ENCODE measurements at places on chromosomes 2 and 18.

DNA sequence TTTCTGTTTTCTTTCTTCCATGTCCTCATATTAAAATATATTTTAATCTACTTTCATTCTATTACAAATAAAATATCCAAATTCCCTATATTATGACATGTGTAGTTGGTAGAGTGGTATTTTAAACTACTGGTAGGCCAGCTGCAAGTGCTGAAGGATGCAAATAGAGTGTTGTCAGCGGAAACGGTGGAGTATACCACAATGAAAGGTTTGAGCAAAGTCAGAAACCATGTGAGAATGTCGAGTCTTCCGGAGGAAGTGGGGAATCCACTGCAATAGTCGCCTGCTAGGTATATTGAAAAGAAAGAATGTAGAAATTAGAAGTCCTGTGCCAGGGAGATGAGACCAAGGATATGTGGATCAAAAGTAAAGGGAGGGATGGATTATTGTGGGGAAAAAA is 373.9 kb downstream of the DSEL start:
- DNase-seq, result no peak

- no peak for DNase-seq
Measured at GRCh38 chr2:241652142-241652541, 14.6 kb downstream of the ATG4B start.

DNA sequence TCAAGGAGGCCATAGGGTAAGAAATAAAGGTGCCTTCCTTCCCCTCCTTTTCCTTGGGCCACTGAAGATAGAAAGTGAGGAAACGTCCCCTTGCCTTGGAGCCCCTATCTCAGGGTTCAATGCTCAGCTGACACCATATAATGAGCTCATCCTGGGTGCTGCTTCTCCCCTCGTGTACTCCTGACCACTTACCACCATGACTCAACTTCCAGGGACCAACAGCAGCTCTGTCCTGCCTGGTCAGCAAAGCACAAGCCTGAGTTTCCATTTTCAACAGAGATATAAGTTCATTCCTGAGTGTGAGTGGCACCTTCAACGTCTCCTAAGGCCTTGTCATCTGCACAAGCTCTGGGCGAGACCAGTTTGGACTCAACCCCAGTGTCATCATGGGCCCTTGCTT is 151.2 kb downstream of the CAPN13 start:
- DNase-seq, result no peak

DNA sequence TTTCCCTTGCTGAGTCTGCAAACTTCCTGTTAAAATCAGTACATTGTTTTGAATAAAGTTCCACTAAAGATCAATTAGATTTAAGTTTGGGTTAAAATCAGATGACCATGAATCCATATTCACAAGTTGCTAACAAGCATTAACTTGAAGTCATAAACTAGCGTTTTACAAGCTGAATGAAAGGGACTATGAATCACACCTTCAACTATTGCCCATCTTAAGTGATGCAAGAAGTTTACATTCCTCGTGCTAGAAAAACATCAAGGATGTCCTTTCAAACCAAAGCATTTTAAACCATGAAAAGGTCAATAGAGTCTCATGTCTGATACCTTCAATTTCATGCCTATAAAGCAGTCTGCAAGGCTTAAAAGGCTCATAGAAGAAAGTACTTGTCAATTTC is 257.2 kb upstream of the SYT4 start:
- DNase-seq, result no peak

DNA sequence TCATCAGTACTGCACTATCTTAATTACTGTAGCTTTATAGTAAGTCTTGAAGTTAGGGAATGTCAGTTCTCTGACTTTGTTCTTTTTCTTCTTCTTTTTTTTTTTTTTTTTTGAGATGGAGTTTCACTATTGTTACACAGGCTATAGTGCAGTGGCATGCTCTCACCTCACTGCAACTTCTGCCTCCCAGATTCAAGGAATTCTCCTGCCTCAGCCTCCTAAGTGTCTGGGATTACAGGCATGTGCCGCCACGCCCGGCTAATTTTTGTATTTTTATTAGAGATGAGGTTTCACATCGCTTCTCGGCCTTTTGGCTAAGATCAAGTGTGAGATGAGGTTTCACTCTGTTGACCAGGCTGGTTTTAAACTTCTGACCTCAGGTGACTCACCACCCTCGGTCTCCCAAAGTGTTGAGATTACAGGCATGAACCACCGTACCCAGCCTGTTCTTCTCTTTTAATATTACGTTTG is 41.9 kb upstream of the TANC1 start:
- DNase-seq, result no peak

- no peak for DNase-seq
Measured at GRCh38 chr2:196649202-196649601, 9.7 kb downstream of the CCDC150 start.

GRCh38 chr2:97870396-97870843 is 125.3 kb downstream of the TMEM131 start:
- DNase-seq, result no peak

DNA sequence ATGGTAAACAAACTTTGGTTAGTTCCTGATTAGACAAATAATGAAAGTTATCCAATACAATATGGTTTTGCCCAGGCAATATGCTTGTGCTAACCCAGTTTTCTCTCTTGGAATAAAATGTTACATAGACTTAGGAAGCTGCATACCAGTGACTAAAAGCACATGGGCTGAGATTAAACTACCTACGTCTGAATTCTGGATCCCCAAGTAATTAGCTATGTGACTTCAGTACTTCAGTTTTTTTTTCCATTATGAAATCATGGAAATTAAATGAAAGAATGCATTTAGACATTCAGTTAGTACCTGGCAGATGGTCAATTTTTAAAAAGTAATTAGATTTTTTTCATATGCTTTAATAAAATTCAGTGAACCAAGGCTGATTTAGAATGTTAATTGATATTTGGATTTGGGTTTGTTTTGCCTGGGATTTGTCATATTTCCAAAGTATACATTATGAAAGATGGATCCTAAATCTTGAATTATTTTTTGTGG is 213.9 kb downstream of the PTH2R start:
- DNase-seq, result no peak

- no peak for DNase-seq
Measured at GRCh38 chr2:10378189-10378588, 69.9 kb downstream of the ODC1 start.

GRCh38 chr2:64323197-64323596 is 130.8 kb upstream of the LGALSL start:
- DNase-seq, result no peak

DNA sequence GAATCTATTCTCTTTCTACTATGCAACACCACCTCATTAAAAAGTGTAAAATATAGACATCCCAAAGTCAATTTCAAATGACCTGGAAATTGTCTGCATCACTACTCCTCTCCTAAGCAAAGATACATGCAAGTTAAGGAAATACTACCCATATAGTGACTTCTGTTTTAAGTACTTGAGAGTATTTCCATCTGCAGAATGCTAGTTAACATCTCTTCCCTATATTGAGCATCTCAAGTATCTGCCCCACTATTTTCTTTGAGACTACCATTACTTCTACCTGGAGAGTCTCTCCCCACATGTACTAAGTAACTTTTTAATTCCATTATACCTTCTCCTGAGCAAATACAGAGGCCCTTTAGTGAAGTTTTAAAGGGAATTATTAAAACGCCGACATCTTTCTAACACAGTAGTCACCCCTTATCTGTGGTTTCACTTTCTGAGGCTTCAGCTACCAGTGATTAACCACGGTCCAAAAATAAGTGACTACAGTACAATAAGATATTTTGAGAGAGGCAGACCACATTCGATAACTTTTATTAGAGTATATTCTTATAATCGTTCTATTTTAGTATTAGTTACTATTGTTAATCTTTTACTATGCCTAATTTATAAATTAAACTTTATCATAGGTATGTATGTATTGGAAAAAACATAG is 21.8 kb downstream of the CWC22 start:
- DNase-seq, result no peak

DNA sequence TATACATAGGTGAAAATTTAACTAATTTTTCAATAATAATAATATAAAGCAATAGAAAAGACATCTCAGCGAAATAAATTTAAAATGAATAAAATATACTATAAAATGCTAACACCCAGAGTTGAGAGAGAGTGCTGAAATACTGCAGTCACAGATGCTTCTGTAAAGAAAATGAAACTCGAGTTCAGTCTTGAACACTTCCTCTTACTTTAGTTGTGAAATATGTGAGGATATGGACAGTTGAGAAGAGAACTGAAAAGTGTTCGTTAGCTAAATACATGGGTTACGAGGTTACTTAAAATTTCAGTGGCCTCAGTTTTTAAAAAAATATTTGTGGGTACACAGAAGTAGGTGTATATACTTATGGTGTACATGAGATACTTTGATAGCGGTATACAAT is 106.8 kb downstream of the DNAH7 start:
- no peak for DNase-seq

DNA sequence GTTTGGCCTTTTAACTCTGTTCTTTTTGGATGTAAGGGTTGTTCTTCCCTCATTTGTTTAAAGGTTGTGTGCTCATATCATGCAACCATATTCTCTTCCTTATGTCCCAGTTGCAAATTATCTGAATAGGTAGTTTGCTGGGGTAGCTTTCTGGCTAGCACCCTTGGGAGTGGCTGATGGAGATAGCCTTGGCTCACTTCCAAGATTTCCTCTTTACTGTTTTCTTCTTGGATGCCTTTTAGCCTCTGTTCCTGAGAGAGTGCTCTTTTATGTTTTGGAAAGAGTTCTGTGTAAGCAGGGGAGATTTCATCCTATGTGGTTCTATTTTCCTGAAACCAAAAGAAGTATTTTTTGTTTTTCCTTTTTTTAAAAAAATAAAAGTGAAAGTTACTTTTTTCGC is 25.4 kb downstream of the USP14 start:
- no peak for DNase-seq

- no peak for DNase-seq
Measured at GRCh38 chr2:191217580-191217979, 27.6 kb upstream of the MYO1B start.

DNA sequence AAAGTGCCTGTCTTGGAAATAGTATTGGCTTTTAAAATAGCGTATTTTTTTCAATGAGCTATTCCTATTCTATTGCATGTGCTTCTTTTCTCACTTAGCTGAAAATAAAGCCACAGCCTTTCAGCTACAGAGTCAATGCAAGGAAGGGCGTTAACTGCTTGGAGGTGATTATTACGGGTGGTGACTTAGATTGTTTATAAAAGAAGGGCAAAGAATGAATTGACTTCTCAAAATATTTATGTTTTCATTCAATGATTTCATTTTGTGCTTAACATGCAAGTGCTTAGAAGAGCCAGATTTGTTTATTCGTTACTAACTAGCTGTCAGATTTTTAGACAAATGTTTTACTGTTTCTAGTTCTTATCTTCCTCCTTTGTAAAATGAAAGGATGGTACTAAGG is 2.8 kb upstream of the CHN1 start:
- no peak for DNase-seq

DNA sequence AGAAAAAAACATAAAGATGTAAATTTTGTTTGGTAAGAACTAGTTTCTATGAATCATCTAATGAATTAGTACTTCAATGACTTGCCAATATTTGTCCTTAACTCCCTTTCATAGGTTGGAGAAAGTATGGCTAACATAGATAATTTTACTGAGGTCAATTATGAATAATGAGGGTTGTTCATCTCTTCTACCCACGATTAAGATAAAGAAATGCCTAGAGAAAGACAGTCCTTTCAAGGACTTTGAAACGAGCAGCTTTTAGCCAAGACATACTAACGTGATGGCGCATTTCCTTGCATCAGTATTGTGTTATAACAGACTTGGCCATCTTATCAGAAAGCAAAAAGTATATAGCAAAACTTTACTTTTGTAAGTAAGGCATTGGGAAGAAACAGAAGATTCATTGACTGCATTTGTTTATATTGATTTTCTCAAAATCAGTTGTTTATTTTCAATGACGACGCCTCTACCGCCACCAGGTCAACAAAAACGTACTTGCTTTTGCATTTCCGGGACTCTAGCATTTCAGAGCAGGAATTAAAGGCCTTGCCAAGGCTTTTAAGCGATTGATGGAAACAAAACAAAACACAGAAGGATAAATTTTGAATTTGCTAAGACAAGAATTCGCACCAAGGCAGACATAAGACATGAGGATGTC is 961 bp downstream of the RBM43 start:
- DNase-seq, result no peak

DNA sequence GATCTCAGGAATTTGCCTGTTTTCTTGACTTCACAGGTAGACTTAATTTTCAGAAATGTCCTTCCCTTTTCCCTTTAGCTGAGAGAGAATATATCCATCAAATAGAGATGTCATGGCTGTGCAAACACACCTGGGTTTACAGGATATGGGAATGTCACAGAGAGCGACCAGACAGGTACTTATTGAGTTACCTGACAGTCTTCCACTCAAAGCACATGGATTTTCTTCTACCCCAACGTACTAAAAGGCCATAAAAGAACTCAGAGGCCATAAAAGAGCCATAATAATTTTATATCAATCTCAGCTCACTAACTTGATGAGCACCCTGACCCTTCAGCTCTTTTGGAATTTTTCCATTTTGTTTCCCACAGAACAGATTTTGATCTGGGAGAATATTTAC is 5.3 kb upstream of the DTNA start:
- DNase-seq, result no peak

DNA sequence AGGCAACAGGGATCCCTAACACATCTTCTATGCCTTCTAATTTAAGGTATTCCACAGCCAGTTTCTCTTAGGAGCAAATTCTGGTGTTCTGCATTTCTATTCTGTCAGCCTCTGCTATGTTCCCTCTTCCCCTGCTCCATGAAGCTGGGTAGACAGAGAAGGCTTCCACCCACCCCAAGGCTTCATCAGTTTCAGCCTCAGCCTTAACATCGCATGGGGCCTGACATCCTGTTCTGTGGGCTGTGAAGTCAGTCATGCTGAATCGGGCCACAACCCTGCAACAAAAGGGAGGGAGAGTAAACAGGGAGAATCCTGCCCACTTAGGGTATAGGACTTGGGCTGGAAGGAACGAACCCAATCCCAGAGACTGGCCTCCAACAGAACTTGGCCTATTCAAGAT is 70.6 kb upstream of the PPM1B start:
- no peak for DNase-seq

DNA sequence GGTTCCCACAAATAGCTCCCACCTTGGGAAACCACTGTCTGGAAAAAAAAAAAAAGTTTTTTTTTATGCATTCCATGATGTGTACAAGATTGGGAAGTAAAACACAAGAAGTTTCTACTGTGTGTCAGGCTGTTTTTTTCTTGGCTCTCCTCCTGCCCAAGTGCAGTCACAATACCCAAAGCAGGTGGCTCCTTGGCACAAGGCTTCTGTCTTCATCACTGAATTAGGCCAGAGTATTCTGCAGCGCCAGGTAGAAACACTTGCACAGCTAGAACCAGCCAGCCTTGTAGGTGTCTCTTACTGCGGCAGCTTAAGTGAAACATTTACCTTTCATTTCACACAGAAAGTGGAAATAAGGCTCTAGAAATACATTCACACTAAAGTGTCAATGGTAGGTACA is 23.8 kb upstream of the MAL start:
- DNase-seq, result no peak

DNA sequence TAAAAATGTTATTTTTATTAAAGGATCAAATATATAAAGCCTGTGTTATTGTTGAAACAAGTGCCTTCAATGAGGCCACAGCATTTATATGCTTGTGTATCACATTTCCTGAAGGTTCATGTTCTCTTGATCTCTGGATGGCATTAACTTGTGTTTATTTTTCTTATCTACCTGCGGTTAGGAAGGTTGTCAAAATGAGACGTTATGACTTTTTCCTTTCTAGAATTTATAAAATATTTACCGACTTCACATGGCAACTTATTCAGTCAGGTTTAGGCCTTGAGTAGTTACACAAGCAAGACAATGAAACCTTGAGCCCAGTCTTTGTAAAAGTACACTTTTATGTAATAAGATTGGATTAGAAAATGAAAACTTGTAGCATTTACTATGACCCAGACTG is 196.4 kb upstream of the ACVR2A start:
- no peak for DNase-seq
